ENCODE measurements at places on chromosomes 2 and 18.
A peak's percentile ranks its signal among the peaks of the same experiment; 100 is the strongest.

GRCh38 chr2:23669413-23670244 lies 257.3 kb downstream of the ATAD2B start:
- DNase-seq: no peak

DNA sequence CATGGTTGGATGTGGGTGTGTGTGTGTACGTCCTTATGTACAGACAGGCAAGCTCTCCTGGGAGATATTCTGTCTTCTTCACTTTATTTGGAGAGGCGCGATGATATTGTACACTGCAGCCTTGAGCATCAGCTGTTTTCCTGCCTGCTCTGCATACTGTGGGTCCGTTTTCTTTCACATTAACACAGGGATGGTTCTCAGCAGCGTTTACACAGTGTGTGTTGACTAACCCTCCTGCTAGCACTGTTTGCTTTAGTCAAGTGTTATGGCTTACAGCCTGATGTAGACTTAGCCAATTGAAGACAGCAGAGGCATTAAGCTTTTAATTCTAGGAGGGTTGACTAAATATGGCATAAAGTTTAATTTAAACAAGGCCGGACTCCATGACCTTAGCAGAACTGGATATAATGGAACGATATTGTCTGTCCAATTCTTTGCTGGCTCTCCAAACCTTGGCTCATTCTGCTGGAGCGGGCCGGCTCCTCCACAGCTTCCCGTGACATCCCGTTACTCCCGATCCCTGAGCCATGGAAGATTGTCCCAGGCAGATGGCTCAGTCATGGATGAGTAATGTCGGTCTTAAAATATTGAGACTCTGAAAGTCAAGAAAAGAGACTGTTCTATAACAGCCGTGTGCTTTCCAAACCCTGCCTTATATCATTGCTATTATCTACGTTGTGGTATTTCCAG lies 134.7 kb downstream of the TPGS2 start:
- DNase-seq: no peak

DNA sequence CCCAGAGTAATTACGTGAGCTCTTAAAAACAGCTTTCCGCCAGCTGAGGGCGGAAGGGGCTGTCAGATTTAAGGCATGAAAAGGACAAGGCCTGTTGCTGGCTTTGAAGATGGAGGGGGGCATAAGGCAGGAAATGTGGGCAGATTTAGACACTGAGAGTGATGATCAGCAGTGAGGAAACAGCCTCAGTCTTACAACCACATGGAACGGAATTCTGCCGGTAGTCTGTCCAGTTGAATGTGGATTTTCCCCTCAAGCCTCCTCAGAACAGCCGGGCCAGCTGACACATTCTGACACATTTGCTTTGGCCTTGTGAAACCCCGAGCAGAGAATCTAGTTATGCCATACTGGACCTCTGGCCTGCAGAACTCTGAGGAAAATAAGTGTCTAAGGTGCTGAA lies 16.6 kb downstream of the POLE4 start:
- DNase-seq: no peak

DNA sequence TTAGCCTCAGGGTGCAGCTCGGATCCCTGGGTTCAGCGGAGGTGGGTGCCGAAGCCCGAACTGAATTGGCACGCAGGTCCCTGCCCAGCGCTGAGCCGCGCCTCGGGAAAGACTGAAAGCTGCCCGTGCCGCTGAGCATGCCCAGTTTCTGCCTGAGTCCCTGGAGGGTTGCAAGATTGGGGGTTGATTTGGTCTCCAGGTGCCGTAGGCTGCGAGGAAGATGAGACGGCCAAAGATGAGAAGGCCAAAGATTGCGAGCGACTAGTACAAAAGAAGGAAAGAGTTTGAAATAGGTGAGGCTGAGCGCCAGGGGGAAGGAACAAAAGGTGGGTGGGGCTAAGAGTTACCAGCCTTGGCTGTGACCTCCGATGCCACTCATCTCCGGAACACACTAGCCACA lies 852 bp upstream of the KCNH7 start:
- no peak for DNase-seq

- no peak for DNase-seq
Observed at GRCh38 chr2:40564184-40564583, 112.3 kb upstream of the SLC8A1 start.

- peak; percentile 7 for DNase-seq
Observed at GRCh38 chr2:145800151-145801091, 1280.5 kb upstream of the ZEB2 start.

- no peak for DNase-seq
Observed at GRCh38 chr2:164205347-164205746, 415.9 kb downstream of the GRB14 start.

DNA sequence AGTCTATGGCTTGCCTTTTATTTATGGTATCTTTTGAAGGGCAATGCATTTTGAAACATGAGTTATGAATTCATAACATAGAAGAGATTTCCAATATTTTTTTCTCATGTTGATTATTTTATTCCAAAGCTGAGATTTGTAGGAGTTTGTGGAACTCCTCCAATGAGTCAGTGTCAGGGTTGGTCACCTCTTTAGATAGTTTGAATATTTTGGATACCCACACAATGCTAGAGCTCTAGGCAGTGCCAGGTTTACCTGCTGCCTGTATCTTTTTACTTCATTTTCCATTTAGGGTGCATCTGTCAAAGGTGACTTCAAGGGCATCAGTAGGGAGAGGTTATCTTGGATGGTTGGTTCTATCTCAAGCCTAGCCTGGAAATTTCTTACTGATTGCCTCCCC lies 152.7 kb downstream of the CERS6 start:
- DNase-seq: no peak

DNA sequence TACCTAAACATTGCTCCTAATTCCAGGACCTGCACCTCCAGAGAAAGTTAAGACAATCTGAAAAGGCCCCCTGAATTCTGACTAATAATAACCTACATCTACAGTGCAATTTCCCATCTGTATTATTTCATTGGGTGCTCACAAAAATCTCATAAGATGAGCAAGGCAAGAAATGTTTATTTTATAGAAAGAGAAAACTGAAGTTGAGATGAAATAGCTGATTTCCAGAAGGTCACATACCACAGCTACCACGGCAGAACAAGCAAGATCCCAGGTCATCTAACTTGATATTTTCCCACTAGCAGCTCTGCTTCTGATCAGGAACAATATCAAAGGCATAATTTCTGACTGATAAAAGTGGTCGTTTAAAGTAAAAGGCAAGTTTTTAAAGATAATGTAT lies 105.8 kb upstream of the COL5A2 start:
- DNase-seq: no peak

GRCh38 chr18:80181642-80182461 lies 65.5 kb downstream of the PARD6G start:
- no peak for DNase-seq

- no peak for DNase-seq
Observed at GRCh38 chr2:20574930-20575329, 76.0 kb downstream of the HS1BP3 start.

- no peak for DNase-seq
Observed at GRCh38 chr18:48973731-48974130, 23.0 kb upstream of the SMAD7 start.

GRCh38 chr2:97806738-97807618 lies 93.6 kb downstream of the ZAP70 start:
- peak; percentile 33 for DNase-seq

DNA sequence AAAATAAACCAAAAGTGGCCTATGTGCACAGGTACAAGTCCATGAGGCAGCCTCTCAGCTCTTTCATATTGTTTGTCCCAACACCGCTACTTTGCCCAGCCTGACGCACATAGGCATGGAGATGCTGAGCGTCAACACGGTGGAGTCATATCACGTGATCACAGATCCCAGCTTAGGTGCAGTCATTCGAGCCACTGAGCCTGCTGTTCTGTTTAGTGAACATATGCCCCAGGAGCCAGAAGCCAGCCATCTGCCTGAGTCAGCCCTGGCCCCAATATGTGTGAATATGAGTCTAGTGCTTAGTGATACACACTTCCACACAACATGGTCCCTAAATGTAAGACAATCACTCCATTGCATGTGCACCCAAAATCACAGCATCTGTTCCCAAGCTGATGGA lies 88.2 kb upstream of the LCLAT1 start:
- DNase-seq: no peak

GRCh38 chr2:174326161-174327020 lies 8.4 kb upstream of the SP9 start:
- no peak for DNase-seq

DNA sequence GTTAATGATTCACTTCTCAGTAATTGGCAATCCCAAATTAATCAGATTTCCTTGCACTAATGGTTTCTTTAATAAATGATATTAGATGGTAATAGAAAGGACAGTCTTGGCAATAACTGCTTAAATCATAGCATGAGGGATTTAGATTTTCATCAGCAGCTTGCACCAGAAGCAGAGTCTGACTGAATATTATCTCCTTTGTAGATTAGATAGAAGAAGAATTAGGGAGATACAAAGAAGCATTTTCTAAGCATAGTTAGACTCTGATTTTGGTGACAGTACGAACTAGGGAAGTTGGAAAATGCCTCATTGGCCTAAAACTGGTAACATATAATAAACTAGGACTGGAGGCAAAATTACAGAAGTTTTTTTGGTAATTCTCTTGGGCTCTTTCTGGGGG lies 232.8 kb upstream of the EPAS1 start:
- no peak for DNase-seq

DNA sequence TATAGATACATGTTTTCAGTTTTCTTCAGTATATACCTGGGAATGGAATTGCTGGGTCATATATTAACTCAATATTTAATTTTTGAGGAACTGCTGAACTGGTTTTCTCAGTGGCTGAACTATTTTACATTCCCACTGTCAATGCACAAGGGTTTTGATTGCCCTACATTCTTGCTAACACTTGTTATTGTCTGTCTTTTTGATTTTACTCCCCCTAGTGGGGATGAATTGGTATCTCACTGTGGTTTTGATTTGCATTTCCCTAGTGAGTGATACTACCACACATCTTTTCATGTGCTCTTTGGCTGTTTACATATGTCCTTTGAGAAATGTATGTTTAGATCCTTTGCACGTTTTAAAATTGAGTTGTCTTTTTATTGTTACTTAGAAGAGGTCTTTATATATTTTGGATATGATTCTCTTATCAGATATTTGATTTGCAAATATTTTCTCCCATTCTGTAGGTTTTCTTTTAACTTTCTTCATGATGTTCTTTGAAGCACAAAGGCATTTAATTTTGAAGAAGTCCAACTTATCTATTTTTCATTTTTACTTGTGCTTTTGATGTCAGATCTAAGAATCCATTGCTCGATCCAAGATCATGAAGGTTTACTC lies 36.2 kb downstream of the ASB1 start:
- DNase-seq: peak; percentile 16

- no peak for DNase-seq
Observed at GRCh38 chr2:109447251-109447661, 166.5 kb downstream of the SEPTIN10 start.

GRCh38 chr2:226086190-226086589 lies 686.7 kb downstream of the NYAP2 start:
- DNase-seq: no peak

- no peak for DNase-seq
Observed at GRCh38 chr18:39491408-39491807, 1925.8 kb upstream of the CELF4 start.

DNA sequence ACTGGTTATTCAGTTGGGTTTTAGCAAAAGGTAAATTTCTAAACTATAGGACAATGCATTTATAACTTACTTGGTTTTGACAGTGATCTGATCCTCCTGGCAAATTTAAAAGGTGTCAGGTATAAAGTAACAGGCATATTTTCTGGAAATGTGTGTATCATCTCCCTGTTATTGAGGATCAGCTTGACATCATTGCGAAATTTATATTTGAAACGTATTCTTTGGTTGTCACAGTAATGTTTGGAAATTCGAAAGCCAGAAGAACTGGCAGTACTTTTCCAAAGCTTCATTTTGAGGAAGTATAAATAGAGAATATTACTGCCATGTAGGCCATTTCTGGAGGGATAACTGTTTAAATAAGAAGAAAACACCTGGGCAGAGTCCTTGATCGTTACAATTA lies 422.2 kb upstream of the NRXN1 start:
- DNase-seq: no peak

GRCh38 chr2:8502316-8502715 lies 179.5 kb upstream of the ID2 start:
- no peak for DNase-seq

- peak; percentile 38 for DNase-seq
Observed at GRCh38 chr2:207467716-207468347, 61.9 kb upstream of the CREB1 start.

GRCh38 chr2:108594982-108595464 lies 60.8 kb downstream of the LIMS1 start:
- no peak for DNase-seq

DNA sequence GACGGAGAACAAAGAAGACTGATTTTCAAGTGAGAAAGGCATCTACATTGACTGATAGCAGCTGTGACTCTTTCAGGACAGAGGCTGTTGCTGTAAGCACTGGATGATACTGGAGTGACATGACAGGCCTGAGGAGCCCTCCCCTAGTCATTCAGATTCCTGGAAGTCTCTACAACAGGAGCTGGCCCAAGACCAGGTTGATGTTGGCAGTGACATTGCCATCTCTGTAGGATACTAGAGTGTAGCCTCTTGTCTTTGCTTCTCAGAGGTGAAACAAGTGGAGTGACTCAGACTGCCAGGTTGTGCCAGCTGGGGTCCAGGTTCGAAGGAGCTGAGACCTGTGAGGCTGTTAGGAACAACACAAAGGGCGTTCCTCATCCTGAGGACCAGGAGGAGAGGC lies 44.7 kb upstream of the SH3RF3 start:
- DNase-seq: no peak

DNA sequence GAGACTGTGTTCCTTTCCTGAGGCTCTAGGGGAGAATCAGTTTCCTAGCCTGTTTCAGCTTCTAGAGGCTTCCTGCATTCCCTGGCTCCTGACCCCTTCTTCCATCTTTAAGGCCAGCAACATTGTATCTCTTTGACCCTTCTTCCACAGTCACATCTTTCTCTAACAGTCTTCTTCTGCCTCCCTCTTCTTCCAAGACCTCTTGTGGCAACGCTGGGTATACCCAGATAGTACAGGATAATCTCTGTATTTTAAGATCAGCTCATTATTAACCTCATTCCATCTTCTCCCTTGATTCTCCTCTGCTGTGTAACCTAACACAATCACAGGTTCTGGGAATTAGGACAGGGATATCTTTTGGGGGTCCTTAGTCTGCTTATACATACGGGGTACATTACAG lies 8.9 kb upstream of the MYL12A start:
- DNase-seq: no peak

DNA sequence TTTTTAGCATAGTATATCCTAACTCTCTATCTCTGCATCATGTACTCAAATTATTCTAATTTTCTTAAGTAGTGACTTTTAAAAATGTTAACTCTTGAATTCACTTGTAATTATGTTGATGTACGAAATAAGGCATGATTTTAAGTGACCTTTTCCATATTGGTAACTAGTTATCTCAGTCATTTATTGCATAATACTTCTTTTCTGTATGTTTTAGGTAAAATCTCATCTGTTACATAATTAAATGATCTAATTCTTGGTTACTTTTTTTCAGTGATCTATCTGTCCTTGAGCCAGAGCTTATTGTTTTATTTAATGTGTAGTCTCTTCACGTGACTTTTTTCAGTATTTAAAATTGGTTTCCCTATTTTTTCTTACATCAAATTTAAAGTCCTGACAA lies 4.8 kb upstream of the UBE2E3 start:
- no peak for DNase-seq
